ENCODE measurements at places on chromosomes 3 and 15. TPM values are rescaled to one million over a fixed set of nuclear protein-coding genes. Genes with fewer than 3 reads are reported as not detected.

The UCN2 gene
- 0.77 TPM for total RNA-seq

- DNase-seq, result no peak
Observed at GRCh38 chr15:81227716-81228115, 31.0 kb downstream of the IL16 start.

DNA sequence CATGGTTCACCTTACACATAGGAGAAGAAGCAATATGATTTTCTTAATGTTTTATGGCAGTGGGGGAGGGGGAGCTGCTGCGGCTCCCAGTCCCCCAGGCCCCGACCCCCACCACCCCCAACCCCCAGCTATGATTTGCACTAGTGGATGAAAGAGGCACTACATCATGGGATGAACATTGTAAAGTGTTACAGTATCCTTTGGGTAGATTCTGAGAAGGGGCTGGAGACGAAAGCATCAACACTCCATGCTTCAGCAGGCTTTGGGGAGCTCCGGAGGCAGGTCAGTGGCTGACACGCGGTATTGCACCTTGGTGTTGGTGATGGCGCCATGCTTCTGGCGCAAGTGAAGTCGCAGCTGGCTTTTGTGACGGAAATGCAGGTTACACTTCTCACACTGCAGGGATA lies 19.9 kb upstream of the RTP2 start:
- DNase-seq, result no peak

DNA sequence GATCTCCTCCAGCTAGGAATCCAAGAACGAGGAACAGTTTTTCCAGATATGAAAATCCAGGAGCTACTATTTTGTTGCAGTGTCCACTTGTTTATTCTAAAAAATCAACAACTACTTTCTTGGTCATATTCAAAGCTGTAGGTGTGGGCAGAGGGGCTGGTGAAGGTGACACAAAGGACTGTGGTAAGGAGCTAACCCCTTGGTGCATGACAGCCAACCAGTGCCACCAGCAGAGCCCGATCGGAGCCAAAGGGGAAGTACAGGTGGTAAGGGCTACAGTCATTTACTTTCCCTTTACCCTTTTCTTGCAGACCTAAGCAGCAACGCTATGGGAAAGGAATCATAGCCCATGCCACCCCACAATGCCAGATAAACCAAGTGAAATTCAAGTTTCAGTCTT lies 30.7 kb downstream of the PLA1A start:
- no peak for DNase-seq

The RAF1 gene
- 96.8 TPM for total RNA-seq

All from endothelial cell (in vitro differentiated cells).